CD4-positive, alpha-beta T cell treated with Interleukin-21 for 1 hour (primary cell): ENCODE measurements at places on chromosomes 11 and 22.
A peak's percentile ranks its signal among the peaks of the same experiment; 100 is the strongest.

GRCh38 chr11:125950696-125951651 is 5.1 kb downstream of the VSIG10L2 start:
- DNase-seq = no peak

- DNase-seq = no peak
Observed at GRCh38 chr11:99534812-99535211, 514.1 kb downstream of the CNTN5 start.

DNA sequence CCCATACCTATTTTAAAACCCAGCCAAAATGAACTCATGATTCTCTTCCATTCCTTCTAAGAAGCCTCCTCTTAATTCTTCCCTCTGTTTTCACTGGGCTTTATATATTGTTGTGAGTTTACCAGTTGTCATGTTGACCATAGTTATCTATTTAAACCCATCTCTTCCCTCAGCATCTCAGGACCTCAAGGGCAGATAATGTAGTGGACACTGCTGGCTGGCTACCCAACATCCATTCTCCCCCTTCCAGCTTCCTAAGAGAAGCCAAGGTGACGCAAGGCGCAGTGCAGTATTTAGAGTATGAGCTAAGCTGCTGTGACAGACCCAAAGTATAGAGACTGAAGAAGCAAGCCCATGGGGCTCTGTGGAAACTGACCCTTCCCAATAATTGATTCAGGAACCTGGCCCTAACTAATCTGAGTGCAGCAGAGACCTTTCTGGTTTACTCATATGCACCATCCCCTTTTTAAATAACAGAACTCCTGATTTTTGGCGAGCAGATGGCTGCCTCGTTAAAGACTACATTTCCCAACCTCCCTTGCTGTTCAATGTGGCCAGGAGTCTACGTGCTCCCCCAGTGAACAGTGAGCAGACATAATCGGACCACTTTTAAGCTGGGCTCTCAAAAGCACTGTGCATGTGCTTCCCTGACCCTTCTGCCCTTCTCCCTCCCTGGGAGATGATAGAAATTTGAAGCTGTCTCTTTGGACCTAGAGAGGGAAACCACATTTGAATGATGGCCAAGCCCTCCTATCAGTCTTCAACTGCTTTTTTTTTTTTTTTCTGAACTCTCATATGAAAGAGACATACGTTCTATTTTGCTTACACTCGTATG is 28.1 kb upstream of the CREB3L1 start:
- DNase-seq = no peak

DNA sequence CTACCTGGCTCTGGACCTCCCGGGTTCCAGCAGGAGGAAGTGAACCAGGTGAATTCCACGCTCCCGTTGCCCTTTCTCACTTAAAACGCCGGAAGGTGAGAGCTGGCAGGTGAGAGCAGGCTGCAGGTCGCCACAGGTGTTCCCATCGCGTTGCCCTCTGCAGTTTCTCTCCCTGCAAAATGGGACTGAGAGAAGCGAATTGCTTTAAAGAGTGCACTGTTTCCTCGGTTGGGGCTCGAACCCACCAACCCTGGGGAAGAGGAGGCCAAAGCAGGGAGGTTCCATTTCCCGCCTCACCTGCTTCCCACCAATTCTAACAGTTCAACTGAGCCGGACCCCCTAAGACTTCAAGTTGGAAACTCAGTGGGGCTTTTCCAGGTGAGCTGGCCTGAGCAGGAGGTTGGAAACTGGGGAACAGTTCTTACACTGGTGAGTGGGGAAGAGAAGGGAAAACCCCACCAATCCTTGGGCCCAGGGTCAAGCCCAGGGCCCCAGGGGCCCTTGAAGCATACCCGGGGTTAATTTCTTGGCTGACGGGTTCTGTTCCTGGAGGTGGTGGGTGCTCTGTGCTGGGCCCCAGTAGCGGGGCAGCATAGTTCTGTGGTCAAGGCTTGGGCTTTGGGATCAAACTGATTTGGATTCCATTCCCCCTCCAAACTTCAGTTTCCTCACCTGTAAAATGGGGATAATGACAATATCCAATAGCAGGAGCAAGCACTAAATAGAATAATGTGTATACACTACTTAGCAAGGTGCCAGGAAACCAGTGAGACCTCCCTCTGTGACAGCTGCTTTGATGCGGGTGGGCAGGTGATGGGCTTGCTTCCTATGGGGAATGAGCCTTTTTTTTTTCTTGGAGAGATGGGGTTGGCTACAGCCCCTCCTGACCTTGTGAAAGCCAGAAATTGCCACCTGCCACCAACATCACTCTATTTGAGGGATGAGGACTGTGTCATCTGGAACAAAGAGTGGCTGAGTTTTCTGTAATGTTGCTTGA is 788 bp downstream of the CD82 start:
- DNase-seq = peak; percentile 25

GRCh38 chr11:1830322-1831223 is 4.2 kb upstream of the SYT8 start:
- DNase-seq = no peak

DNA sequence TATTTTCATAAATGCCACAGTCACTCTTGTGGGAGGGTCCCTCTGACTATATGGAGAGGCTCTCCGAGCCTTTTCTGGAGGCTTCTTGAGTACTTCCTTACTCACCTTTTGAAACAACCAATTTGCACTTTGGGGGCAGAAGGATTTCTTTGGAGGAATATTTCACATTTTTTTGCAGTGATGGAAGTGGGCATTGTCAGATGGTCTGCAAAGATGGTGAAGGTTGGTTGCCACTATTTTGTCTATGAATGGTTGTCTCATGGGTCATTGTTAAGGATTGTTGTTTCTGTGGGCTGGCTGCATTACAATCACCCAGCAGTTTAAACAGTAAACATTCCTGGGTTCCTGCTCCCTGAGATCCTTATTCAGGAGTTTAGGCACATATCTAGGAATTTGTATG is 388.2 kb downstream of the TMEM135 start:
- no peak for DNase-seq

GRCh38 chr11:34208266-34209135 is 103.1 kb downstream of the NAT10 start:
- no peak for DNase-seq

DNA sequence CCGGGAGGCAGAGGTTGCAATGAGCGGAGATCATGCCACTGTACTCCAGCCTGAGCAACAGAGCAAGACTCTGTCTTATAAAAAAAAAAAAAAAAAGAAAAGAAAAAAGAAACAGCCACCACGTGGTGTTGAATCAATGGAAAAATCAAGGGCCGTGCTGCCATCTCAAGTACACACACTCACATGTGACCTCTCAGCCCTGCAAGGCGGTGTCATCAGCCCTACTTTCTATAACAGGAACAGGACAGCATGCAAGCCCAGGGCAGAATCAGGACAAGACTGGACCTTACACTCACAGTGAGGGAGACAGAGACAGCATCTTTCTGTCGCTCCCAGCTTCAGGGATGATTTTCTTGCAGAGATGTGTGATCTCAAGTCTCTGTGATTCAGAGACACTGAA is 179.6 kb downstream of the MPPED1 start:
- DNase-seq = no peak

DNA sequence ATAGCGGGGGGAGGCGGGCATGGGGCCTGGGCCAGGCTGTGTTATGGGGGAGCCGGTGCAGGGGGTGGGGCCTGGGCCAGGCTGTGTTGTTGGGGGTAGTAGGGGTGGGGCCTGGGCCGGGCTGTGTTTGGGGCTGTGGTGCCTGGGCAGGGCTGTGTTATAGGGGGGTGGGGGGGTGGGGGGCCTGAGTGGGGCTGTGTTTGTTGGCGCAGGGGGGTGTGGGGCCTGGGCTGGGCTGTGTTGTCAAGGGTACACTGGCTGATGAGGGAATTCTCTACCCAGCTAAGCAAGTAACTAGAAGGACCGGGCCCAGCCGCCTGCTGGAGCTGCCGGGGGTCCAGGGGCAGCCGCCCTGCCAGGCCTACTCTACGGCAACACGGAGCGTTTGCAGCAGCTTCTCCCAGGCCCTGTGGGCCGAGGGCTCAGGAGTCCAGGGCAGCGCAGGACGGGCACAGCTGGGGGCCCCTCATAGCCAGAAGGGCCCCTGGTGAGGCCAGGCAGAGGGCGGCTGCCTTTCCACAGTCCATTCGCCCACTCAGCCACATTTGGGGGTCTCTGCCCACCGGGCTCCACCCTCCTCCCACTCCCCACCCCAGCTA is 10.1 kb upstream of the PIM3 start:
- no peak for DNase-seq

- DNase-seq = no peak
Observed at GRCh38 chr11:35285471-35285870, 133.9 kb downstream of the SLC1A2 start.

DNA sequence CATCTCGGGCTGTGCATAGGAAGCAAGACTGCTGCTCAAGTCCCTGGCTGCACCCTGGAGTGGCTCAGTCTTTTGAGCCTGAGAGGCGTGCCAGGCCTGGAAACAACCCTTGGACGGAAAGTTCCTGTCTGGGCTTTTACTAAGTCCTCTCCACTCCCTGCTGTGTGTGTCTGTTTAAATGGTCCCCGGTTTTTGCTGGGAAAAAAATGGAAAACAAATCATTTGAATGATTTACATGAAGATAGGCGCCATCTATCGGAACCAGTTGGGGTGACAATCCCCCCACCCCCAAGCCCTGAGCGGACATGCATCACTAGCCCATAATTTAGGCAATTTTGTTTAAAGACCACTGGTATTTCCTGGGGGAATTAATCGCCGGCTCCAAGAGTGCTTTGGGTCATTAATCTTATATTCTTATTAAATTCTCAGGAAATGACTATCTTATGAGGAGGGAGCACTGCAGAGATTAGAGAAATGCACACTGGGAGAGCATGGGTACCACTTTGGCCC is 2.7 kb upstream of the GAB2 start:
- DNase-seq = peak; percentile 51

- DNase-seq = peak; percentile 62
Observed at GRCh38 chr22:39306456-39307361, 12.7 kb downstream of the RPL3 start.

GRCh38 chr11:118212131-118212725 is 12.6 kb downstream of the JAML start:
- DNase-seq = no peak

GRCh38 chr11:67282155-67282875 is 6.8 kb upstream of the ANKRD13D start:
- no peak for DNase-seq

- DNase-seq = no peak
Observed at GRCh38 chr11:122663056-122663740, 7.7 kb downstream of the UBASH3B start.

- DNase-seq = no peak
Observed at GRCh38 chr11:114025329-114025907, 34.1 kb upstream of the ZBTB16 start.

DNA sequence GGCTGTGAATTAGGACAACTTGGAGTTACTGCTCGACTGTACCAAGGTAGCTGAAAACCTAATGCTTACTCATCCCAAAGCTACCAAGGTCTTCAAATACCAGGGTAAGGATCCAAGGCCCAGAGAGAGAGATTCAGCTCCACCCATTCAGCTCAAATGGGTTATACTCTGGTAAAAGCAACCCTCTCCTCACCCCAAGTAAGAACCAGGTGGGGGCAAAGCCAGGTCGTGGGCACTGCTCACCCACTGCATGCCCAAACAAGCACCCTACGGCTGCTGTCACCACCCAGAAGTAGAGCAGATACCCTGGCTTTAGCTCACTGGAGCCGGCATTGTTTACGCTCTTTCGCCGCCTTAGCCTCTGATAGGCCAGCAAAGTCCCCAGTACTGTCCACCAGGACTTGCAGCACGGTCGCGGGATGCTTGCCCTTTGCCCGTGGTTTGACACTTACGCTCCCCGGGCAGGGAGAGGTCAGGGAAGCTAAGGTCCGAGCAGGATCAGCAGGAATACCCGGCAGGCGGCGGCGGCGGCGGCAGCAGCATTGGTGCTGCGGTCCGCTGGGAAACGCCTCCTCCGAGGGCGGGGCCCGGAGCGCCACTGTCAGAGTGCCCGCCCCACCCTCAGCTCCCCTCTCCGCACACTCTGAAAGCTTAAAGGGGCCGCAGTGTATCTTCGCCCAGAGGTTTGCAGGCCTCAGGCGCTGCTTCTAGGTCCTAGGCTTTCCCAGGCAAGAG is 19.6 kb downstream of the CKAP5 start:
- DNase-seq = peak; percentile 60

- DNase-seq = no peak
Observed at GRCh38 chr11:15589070-15589626, 474.4 kb downstream of the INSC start.
